ENCODE measurements at places on chromosomes 6 and 20.
A peak's percentile ranks its signal among the peaks of the same experiment; 100 is the strongest.

- DNase-seq = no peak
These were observed 50.3 kb downstream of the LGSN start for GRCh38 chr6:63269470-63269869.

DNA sequence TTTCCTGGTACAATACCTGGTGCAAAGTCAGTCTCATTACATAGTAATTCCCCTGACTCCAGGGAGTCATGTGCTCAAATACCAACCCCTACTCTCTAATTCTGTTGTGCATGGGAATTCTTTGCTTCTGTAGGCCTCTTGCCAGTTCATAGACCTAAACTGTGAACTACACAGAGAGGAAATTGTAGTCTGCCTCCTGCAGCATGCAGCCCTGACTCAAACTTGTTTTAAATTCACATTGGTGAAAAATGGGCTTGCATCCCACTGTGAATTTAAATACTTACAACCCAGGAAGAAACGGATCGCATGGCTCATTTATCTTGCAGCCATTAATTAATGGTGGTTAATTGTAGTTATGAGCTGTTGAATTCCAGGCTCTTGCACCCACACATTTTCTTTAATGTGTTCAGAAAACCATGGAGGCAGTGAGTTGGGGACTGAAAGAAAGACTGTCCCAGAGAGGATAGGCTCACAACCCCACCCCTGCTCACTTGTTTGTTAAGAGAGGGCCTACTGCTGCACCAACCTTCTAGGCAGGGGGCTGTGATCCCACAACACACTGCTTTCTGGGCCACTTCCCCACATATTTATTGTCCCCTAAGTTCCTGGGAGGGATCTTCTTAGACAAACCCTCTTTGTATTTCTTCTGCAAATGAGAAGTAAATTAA lies 579.1 kb downstream of the DHX35 start:
- DNase-seq = no peak

DNA sequence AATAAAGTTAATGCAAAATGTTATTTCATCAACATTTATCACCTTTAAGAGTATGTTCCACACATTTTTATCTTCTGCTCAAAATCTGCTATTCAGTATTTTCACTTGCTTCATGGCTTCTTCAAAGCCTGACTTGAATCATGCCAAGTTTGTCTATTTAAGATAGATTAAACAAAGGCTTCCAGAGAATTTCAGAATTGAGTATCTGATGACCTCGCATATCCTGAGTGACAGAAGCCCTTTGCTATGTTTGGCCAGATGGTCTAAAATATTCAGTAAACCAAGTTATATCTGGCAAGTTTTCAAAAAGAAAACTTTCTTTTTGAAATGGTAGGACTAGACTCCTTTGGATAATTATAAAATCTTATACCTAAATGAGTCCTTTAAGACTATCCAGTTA lies 348.9 kb upstream of the KCNQ5 start:
- no peak for DNase-seq

- DNase-seq = no peak
These were observed 10.8 kb upstream of the GMPR start for GRCh38 chr6:16227605-16228004.

DNA sequence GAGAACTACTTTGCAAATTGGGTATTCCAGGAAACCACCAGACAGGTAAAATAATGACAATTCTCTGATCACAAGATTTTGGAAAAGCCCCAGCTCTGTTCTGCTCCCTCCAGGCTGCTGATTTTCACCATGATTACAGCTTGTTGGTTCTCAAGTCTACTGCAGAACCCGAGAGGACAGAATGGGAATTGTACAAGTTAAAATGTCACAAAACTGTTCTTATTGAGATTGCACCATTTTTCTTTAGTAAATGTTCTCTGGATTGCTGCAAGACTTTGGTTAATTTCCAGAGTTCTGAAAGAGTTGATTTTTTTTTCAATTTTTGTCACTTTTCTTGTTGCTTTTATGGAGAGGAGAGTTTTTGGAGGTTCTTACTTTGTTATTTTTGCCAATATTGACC lies 27.1 kb upstream of the HLA-DOA start:
- DNase-seq = no peak

- no peak for DNase-seq
These were observed 36.3 kb upstream of the SIRT5 start for GRCh38 chr6:13538084-13538483.

DNA sequence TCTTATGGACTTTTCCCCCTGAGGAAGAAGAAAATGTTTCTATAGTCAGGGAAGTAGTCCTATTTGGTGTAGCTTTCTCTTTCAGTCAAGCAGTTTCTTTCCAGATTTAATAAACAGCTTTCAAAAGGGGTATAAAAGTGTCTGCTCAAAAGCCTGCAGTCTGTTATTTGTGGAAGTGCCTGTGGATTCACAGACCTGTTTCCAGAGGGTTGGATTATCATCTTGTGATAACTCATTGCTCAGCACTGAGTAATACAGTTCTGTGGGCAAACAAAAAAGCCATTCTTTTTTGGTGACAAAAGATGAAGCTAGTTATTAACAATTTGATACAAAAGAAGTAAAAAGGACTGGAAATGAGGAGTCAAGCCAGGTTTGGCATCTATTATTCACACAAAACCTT lies 358.2 kb upstream of the ID4 start:
- no peak for DNase-seq

GRCh38 chr20:1001116-1001515 lies 995 bp downstream of the RSPO4 start:
- DNase-seq = no peak

DNA sequence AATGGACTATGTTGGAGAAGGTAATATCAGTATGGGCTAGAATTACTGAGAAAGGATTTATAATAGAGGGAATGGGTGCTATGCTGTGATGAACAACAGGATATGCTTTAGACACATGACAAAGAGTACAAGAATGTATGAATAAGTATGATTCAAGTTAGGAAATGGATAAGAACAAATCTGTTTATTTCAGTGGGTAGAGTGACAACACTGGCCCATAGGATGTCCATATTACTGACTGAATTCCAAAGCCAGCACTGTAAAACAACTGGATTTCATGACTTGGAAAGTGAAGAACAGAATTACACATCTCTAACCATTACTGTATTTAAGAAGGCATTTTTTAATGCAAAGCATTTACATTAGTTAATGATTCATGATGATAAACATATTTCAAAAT lies 35.9 kb downstream of the EPM2A start:
- DNase-seq = no peak

DNA sequence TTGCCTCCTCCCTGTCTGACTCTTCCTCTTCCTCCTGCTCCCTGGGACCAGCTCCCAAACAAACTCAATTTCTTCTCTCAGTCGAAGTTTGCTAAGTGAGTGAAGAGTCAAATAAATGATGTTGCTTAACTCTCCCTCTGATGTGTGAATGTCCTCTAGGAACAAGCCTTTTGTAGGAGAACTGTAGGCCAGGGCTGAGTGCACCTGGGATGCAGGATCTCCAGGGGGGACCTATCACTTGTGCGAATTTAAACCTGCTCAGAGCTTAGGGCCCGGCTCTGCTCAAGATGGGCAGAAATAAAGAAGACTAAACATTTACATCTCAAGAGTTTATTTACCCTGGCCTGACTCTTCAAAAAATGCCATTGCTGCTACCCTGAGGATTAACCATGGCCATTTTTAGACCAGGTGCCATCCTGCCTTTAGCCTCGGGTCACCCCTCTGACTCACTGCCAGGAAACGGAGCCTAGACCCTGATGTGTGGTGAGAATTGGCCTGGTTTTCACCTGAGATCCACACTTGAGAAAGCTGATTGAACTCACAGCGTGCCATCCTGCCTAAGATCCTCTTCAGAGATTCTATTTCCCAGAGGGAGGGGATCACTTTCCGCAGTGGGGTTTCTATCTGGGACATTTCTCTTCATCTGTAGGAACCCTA lies 63.6 kb upstream of the CD93 start:
- DNase-seq = no peak

- no peak for DNase-seq
These were observed 149.6 kb upstream of the KCNK16 start for GRCh38 chr6:39471954-39472659.

GRCh38 chr20:25571240-25571639 lies 14.1 kb downstream of the NINL start:
- no peak for DNase-seq

DNA sequence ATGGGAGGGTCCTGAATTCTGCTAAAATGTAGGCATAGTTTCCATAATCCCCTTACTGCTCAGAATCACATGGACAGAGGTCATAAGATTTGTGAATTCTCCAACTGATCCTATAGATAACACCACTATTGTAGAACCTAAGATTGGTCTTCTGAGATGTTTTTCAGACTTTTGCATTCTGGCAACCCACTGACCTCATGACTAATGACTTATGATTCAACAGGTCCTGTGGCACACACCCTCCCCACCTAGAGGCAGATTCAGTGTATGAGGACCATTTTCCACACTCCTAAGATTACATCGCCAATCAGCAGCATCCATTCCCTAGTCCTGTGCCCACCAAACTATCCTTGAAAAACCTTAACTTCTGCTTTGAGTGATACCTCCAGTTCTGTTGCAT lies 207.2 kb downstream of the BTBD9 start:
- no peak for DNase-seq

DNA sequence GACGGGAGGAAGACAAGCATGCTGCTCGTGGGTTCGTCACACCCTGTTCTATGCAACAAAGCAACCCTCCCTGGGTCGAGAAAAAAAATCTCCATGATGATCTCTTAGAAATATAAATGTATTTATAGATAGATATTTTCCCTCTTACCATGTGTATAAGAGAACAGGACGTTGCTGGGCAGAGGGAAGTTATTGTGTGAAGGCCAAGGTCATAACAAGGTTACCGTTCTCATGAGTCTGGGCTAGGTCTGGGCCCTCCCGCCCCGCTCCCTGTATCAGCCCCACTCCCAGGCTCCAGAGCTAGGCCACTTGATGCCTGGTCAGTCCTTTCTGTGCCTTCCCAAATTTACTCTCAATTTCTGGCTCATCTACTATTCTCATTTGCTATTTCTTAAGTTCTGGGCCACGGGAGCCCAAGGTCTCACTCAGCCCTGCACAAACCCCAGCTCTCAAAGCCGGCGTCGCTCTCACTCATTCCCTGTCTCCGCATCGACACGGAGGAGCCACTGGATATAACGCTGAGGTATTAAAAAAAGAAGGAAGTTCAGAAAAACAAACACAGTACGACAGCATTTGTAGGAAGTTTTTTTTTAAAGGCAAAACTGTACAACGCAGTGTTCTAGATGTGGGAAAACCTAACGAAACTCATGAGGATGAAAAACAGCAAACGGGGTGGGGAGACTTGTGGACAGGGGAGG lies 96.8 kb downstream of the PSMG4 start:
- DNase-seq = peak; percentile 25

GRCh38 chr20:42484790-42485375 lies 704.8 kb downstream of the PTPRT start:
- DNase-seq = no peak

- no peak for DNase-seq
These were observed 18.8 kb upstream of the SIRPA start for GRCh38 chr20:1876217-1876921.

- DNase-seq = peak; percentile 55
These were observed 585 bp downstream of the PIM1 start for GRCh38 chr6:37170273-37171200.

- DNase-seq = peak; percentile 88
These were observed at the start of gene VARS1 for GRCh38 chr6:31795616-31796298. Gene VARS1, minus strand, starts transcription at chr6:31795752. Its CDS starts 535 bp downstream, at chr6:31795217.

DNA sequence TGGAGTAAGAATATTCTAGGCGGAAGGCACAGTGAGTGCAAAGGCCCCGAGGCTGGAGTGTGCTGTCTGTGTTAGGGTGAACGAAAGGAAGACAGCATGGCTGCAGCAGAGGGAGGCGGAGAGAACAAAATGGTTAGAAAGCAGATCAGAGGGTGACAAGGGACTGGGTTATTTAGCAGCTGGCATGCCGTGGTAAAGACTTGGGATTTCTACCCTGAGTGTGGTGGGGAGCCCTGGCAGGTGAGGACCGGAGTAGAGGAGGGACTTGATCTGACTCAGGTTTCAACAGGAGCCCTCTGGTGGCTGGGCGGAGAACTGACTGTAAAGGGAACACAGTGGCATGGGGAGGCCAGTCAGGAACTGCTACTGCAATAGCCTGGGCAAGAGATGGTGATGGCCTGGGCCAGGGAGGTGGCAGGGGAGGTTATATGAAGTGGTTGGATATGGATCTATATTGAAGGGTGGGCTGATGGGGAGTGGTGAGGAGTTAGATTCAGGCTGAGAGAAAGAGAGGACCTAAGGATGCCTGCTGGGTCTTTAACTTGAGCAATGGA lies 38.0 kb downstream of the PIM1 start:
- DNase-seq = peak; percentile 94

- DNase-seq = no peak
These were observed 38.0 kb downstream of the PHIP start for GRCh38 chr6:79040083-79040482.

DNA sequence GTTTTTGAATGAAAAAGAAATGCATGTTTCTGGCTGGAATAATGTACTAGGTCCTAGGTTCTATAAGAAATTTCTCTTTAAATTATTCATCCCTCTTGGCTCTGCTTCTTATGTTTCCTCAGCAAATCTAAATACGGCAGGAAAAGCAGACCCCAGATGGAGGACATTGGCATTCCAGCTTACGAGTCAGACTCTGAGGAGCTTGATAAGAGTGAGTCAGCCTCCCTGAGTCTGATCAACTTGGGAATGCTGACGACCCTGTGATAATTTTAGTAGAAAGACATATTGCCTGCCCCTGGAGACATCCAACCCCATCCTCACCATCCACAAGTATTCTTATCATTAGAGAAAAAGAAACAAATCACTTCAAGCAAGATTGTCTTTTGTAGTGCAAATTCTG lies 509.7 kb upstream of the MARCKS start:
- DNase-seq = no peak

GRCh38 chr20:57114290-57115005 lies 152.0 kb downstream of the BMP7 start:
- DNase-seq = no peak

DNA sequence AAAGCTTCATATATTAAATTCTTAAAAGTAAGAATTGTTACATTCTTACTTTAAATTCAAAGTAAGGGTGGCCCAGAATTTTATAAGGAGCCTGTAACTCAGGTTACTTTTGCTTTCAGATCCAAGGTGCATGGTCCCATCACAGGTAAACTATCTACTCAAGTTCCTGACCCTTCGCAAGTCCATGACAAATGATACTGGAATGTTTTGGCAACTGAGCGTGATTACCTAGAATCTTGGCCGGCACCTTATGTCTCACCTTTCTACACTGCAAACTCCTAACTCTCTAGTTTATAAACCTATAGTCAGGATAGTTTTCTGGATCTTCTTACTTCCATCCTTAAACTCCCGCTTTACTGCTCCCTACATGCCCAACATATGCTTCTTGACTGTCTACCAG lies 67.9 kb upstream of the HMGN3 start:
- DNase-seq = no peak

DNA sequence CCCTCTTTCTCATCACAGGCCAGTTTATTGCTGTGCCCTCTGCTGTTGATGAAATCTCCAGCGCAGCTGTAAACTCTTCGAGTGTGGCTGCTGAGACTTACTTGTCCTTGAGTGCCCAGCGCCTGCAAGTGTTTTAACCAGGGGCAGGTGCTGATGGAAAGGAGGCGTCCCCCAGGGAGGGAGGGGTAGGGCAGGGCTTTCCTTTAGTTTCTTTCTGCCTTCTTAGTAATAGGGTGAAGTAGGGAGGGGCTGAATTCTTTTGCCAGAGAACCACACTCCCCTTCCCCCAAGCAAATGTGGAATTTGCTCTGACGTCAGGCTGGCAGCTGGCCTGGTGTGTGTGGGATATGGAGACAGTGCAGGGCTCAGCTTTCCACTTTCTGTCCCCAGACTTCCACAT lies 61.2 kb downstream of the IGF2R start:
- DNase-seq = no peak

- DNase-seq = no peak
These were observed 1338.0 kb upstream of the EYS start for GRCh38 chr6:67045076-67045475.

GRCh38 chr20:59508729-59509128 lies 95.6 kb upstream of the PHACTR3 start:
- DNase-seq = no peak
